PC-9 (cell line): ENCODE measurements at places on chromosomes 16 and 17. TPM values are rescaled to one million over a fixed set of nuclear protein-coding genes. Genes with fewer than 3 reads are reported as not detected.

Gene AANAT
- total RNA-seq = 0.65 TPM in 1 of 2 replicates, not detected in the other

- no peak for DNase-seq
Measured at GRCh38 chr16:86680162-86680561, 101.8 kb downstream of the FOXL1 start.

GRCh38 chr16:78816499-78817195, 717.2 kb downstream of the WWOX start:
- no peak for DNase-seq

Gene NOL3
- total RNA-seq = 68.0 and 76.8 TPM in 2 replicates

GRCh38 chr17:78611607-78612006, 34.4 kb upstream of the DNAH17 start:
- DNase-seq = no peak

DNA sequence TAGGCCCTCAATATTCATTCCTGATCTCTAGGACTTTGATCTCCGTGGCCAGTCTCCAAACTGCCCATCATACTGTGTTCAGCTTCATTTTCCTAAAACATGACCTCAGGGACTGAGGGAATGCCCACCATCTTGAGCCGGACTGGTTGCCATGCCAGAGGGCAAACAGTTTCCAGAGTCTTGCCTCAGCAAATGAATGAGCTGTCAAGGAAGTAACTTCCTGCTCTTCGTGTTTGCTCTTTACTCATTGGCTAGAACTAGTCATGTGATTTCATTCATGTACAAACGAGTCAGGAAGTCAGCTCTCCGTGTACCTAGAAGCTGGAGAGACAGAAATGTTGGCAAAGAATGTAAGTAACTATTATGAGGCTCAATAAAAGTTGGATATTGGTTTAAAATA, 50.2 kb downstream of the ANKFN1 start:
- no peak for DNase-seq
